GM12892 (cell line): ENCODE measurements at places on chromosomes 4 and X.

GRCh38 chrX:124239911-124240310, 92.5 kb upstream of the TEX13D start:
- DNase-seq = no peak

DNA sequence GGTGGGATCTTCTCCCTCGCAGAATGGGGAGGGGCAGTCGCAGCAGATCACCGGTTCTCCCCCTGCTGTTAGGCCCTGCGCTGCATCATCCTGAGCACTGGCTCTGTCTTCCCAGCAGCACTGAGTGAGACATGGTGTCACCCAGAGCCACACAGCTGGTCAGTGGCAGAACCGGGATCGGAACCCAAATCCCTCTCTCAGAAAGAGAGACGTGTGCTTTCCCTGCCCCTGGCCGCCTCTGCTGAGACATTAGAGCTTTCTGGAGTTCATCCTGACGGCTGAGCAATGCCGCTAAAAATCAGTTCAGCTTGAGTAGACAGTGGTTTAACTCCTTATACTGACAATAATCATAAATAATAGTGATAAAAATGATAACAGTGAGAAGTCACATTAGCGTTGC, 87.9 kb downstream of the EVC start:
- no peak for DNase-seq

DNA sequence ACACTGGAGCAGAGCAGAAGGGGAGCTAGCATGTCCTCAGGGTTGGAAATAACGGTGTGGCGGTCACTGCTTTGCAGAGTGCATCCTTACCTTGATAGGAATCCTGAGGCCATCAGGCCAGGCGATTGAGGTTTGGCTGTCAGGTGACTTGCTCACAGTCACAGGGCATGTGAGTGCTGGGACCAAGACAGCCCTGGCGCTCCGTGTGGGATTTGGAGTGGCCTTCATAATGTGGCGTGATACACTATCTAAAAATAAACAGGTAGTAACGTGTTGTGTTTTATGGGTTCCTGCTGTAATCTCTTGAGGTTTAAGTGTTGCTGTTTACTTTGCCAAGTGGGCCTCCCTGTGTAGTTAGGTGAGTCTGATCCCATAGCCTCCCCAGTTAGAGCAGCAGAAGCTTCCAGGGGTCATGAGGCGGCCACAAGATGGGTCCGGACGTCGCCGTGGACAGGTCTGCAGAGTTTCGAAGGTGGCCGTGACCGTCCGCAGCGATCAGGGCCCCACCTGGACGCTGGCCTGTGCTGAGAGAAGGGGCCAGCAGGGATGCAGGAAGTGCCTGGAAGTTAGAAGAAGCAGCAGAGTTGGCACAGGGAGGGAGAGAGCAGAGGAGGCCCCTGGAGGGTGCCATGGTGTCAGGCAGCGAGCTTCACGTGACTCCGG, 27.7 kb downstream of the RGS12 start:
- DNase-seq = no peak

DNA sequence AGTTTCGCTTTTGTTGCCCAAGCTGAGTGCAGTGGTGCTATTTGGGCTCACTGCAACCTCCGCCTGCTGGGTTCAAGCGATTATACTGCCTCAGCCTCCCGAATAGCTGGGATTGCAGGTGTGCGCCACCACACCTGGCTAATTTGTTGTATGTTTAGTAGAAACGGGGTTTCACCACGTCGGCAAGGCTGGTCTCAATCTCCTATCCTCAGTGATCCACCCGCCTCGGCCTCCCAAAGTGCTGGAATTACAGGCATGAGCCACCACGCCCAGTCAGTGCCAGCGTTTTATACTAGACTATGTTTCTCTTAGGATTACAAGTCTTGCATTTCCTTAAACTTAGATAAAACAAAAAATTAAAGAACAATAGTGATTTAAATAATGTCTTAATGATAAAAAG, 13.0 kb downstream of the KLF3 start:
- no peak for DNase-seq

- DNase-seq = no peak
These were observed 540.0 kb downstream of the SPRY1 start for GRCh38 chr4:123936621-123937043.

DNA sequence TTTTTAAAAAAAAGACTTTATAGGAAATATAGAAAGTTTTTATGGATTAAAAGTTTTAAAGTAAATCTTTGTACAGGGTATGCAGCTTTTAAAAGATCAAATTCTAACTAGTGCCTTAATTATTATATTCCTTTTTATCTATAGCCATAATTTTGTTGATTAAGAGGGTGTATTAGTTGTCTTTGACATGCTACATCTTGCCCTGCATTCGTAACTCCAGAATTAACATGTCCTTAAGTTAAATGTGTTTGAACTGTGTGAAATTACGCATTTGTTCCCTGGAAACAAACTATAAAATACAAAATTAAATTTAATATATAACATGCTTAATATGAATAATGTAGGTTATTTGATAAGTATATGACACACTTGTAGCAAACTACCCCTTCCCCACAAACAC, 66.3 kb downstream of the PTPN13 start:
- DNase-seq = no peak

GRCh38 chr4:102663073-102663472, 97.7 kb downstream of the MANBA start:
- DNase-seq = no peak

GRCh38 chr4:121053601-121054143, 18.7 kb downstream of the NDNF start:
- DNase-seq = no peak

- no peak for DNase-seq
These were observed 201.0 kb upstream of the ARSJ start for GRCh38 chr4:114180481-114180880.

DNA sequence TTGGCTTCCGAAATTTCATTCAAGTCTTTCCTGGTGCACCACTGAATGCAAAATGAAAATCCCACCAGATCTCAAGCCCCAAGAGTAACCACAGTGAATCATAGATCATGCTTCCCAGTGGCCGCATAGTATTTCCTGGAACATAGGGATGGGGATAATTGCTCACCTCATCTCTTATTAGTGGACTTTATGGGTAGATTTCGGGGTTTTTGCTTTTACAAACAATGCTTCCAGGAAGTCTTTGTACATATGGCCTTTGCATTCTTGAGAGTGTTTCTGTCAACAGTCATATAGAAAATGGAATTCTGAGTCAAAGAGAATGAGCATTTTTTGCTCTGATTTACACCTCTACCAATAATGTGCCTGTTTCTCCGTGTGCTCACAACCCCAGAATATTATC, 53.4 kb downstream of the PPEF2 start:
- no peak for DNase-seq

GRCh38 chr4:81389720-81390119, 82.0 kb downstream of the RASGEF1B start:
- no peak for DNase-seq

DNA sequence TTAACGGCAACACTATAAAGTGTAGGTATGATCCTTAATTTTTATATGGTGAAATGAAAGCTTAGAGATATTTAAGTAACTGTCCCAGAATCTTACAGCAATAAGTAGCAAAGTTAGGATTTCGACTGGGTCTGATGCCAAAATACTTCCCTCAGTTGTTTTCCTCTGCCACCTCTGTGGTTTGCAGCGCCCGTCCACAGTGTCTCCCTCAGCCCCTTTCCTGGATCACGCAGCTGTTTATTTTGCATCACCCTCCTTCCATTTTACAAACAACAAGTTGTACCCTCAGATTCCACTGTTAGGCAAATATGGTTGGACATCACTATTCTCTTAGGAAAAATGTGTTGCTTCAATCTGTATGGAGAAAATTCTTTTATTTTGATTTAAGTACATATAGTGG, 56.1 kb downstream of the RAPGEF2 start:
- DNase-seq = no peak

- DNase-seq = no peak
These were observed 52.8 kb downstream of the P2RY10 start for GRCh38 chrX:78997870-78998558.

- DNase-seq = no peak
These were observed 553 bp upstream of the MED28 start for GRCh38 chr4:17613761-17614415.

DNA sequence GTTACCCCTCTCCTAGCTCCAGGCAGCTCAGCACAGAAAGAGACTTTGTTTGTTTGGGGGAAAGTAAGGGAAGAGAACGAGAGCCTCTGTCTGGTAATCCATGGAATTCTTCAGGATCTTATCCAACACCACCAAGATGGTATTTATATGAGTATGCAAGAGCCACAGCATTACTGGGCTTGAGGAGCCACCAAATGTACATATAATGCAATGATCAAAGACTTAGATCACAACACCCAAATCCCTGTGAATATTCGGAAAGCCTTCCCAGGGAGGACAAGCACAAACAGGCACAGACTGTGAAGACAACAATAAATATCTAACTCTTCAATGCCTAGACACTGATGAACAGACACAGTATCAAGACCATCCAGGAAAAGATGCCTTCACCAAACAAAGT, 116.6 kb downstream of the UPRT start:
- no peak for DNase-seq

GRCh38 chr4:20119141-20119540, 132.6 kb upstream of the SLIT2 start:
- no peak for DNase-seq

DNA sequence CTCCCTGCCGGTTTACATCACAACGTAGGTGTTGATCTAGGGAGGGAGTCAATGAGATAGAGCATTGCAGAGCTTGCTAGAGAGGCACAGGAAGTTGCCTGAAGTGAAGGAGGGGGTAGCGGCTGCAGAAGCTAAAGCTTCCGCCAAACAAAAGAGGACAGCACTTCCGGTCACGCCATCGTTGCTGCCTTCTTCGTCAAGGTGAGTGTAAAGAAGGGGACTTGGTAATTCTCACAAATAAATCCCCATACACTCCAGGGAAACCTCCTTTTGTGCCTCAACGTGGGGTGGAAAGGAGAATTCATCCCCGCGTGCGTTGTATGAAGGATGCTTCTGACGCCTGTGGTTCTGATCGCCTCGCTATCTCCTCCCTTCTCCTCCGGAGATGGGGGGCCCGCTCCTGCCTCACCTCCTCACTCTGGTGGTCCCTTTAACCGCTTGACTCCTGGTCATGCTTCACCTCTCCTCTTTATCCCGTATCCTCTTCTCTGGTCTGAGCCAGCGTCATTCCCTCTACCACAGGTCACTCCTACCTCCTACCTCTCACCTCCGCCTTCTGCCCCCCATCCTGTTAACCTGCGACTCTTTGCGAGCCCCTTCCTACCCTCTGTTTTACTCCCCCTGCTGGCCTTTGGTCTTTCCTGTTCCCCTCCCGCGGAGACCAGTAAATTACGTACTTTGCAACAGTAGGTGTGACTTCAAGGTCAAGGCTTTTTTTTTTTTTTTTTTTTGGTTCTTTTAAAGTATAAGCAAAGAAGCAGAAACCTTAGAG, 59.9 kb downstream of the GSPT2 start:
- peak; percentile 7 for DNase-seq

DNA sequence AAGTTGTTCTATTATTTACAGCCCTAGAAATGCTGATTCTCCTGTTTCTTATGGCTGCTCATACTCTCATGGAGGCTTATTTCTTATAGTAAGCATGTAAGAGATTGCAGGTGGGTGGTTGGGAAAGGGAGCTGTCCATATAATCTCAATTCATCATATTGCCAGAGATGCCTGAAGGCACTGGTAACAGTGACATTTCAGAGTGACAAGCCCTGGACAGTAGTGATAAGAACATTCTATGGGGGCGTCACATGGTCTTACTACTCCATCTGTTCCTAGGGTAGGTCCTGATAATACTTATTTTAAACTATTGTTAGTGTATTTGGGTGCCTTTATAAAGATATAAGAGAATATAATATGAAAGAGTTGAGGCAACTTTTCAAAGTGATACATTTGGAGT, 171.5 kb downstream of the CFAP299 start:
- no peak for DNase-seq

- DNase-seq = no peak
These were observed 1671.6 kb upstream of the TENM3 start for GRCh38 chr4:180571516-180572055.

GRCh38 chrX:113370006-113370405, 529.4 kb upstream of the AMOT start:
- no peak for DNase-seq

DNA sequence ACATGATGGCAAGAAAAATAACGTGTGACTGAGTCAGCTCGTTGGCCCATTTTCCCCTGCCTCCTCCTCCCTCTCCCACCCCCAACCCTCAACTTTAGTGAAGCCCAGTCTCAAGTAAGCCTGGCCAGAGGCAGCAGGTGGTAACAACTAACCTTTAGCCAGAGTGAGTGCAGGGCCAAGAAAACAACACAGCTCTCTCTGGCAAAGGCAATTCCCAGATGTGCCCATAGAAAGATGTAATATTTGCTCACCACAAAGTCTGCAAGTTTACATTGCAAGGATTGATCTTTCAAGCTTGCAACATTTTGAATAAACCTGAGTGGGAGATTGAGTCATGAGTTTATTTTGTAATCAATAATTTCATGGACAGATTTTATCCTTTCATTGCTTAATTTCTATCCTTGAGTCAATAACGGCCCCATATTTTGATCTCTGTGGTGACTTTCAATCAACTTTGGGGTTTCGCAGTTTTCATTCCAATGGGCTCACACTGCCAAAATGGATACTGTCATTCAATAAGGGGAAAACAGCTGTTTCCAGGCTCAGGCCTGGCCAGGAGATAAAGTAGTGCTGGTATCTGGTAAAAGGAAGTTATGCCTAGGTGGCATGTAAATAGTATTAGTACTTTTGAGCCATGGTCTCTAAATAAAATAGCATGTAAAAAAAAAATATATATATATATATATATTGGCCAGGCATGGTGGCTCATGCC, 130.7 kb upstream of the TMEM164 start:
- DNase-seq = no peak

DNA sequence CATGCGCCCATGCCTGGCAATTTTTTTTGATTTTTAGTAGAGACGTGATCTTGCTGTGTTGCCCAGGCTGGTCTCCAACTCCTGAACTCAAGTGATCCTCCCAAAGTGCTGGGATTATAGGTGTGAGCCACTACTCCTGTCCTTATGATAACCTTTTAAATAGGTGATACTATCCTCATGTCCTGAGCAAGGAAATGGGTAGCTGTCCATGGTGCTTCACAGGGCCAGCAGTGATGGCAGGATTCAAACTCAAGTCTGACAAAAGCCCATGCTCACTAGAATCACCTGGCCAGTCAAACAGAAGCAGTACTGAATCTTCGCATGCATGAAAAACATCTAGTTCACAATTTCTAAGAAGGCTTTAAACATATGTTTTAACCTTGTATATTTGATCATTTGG, 235.1 kb downstream of the NR3C2 start:
- DNase-seq = no peak
